CD4-positive, CD25-positive, alpha-beta regulatory T cell (primary cell): ENCODE measurements at places on chromosomes 1 and 21.
A peak's percentile ranks its signal among the peaks of the same experiment; 100 is the strongest.

DNA sequence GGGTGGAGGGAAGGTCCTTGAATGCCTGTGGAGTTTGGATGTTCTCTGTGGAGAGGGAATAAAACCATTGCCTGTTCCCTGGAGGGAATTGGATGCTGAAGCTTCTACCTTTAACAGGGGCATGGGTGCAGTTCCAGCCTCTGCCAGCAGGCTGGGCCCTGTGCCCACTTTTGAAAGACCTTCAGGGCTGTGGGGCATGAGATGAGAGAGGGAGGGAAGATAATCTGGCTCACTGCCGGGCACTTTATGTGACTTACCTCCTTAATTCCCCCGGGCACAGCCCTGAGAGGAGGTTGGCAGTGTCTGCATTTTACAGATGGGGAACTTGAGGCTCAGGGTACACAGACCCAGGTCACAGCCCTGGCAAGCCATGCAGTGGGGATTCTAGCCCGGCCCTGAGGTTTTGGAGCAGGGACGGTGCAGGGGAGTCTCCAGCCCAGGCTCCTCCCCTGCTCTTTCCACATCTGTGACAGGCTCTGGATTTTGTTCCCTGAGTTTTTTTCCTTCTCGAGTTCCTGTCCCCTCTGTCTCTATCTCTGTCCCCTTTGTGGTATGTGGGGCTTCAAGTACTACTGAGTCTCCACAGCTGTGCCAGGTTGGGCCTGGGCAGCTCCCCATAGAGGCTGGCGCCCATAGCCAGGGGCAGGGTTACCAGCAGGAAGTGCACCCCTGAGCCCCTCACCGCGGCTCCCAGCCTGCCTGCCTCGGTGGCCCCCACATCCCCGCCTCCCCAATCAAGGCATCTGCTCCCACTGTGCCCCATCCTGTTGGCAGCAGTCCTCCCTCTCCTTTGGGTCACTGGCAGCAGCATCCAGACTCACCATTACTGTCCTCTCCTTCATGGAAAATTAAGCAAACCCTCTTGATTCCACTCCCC is 14.0 kb upstream of the THEMIS2 start:
- peak; percentile 68 for DNase-seq
- H3K27ac ChIP-seq: no peak overlapping the region
- H3K27me3 ChIP-seq: no peaks in the 10 kb centered on the region
- no peak overlapping the region for H3K4me3 ChIP-seq
- peaks cover 10% of the 10 kb centered on the region for H3K4me1 ChIP-seq

GRCh38 chr1:151131701-151132334 is 14.6 kb downstream of the SEMA6C start:
- peak overlapping the region; percentile 55 for H3K4me3 ChIP-seq
- H3K4me1 ChIP-seq: peaks cover 11% of the 10 kb centered on the region
- H3K27me3 ChIP-seq: no peaks in the 10 kb centered on the region
- H3K27ac ChIP-seq: no peak overlapping the region
- H3K36me3 ChIP-seq: no peaks in the 10 kb centered on the region

GRCh38 chr1:84365225-84366221 is 32.8 kb upstream of the DNASE2B start:
- no peak for DNase-seq
- H3K4me1 ChIP-seq: no peaks in the 10 kb centered on the region
- H3K36me3 ChIP-seq: no peaks in the 10 kb centered on the region
- no peak overlapping the region for H3K4me3 ChIP-seq

DNA sequence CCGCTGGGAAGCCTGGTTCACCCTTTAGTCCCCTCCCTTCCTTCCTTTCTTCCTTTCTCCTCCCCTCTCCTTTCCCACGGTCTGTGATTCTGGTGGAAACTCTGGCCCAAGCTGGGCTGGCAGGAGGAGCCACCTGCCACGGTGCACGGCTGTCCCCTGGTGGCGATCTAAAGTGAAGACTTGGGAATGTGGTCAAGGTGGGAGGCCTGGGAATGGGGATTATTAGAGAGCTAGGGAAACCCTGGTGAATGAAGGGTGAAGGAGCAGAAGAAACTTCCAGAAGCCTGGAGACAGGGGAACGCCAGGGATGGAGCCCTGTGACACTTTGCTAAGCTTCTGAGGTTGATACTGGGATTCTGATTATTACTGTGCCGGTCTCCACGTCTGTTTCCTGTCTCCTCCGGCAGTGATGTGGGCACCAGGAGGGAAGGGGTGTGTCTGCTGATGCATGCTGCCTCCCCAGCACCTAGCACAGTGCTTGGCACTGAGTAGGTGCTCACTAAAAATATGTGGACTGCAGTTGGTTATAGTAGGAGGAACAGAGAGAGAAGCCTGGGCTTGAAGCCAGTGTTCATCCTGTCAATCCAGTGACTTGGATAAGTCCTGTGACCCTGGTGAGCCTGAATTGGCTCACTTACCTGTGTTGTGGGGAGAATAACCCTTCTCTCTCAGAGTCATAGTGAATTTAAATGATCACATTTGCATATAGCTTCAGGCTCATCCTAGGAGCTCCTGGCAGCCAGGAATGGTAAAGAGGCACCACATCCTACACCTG is 71.2 kb upstream of the NBPF3 start:
- no peak overlapping the region for H3K4me3 ChIP-seq
- no peaks in the 10 kb centered on the region for H3K4me1 ChIP-seq
- H3K27ac ChIP-seq: no peak overlapping the region
- DNase-seq: peak; percentile 53
- H3K27me3 ChIP-seq: no peaks in the 10 kb centered on the region

DNA sequence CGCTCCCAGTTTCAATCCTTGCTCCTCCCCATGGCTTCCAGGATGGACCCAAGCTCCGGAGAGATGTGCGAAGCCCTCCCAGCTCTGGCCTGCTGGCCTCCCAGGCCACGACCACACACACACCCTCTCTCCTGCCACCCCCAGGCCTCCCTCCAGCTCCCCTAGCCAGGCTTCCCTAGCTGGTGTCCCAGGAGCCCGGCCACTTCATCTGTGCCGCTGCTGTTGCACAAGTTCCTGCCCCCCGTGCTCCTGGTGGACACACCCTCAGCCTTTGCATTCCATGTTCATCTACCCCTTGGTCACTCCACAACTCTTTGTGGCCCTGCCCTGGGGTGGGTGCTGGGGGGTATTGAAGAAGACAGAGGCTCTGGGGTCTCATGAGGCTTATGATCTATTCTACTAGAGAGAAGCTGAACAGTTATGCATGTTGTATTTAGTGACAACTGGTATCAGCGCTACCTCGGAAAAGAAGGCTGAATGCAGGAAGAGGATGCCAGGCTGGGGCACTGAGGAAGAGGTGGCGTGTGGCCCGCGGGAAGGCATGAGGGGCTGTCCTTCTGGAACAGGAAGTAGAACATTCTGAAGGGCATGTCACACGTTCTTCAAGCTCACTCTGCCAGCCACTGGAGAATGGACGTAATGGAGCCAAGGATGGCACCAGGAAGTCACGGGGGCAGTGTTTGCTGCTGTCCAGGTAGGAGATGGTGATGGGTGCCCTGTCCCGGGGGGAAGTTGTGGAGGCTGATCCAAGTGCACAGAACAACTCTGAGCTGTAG is 172.4 kb downstream of the PSMG1 start:
- H3K27me3 ChIP-seq: no peaks in the 10 kb centered on the region
- H3K4me1 ChIP-seq: no peaks in the 10 kb centered on the region
- H3K27ac ChIP-seq: no peak overlapping the region
- H3K36me3 ChIP-seq: no peaks in the 10 kb centered on the region
- H3K4me3 ChIP-seq: no peak overlapping the region

- no peak overlapping the region for H3K27ac ChIP-seq
- H3K36me3 ChIP-seq: no peaks in the 10 kb centered on the region
- no peaks in the 10 kb centered on the region for H3K27me3 ChIP-seq
- no peak for DNase-seq
- H3K4me3 ChIP-seq: no peak overlapping the region
These were observed 195.5 kb downstream of the LMO4 start for GRCh38 chr1:87524021-87524754.
